Progenitor cell of endocrine pancreas (in vitro differentiated cells): ENCODE measurements at places on chromosomes 6 and 20.

- no peak for DNase-seq
These were observed 185.8 kb upstream of the PRDM1 start for GRCh38 chr6:105900125-105900937.

- no peak for DNase-seq
These were observed 23.4 kb upstream of the PLN start for GRCh38 chr6:118524686-118525085.

GRCh38 chr6:134967711-134968110 is 17.8 kb upstream of the ALDH8A1 start:
- no peak for DNase-seq

DNA sequence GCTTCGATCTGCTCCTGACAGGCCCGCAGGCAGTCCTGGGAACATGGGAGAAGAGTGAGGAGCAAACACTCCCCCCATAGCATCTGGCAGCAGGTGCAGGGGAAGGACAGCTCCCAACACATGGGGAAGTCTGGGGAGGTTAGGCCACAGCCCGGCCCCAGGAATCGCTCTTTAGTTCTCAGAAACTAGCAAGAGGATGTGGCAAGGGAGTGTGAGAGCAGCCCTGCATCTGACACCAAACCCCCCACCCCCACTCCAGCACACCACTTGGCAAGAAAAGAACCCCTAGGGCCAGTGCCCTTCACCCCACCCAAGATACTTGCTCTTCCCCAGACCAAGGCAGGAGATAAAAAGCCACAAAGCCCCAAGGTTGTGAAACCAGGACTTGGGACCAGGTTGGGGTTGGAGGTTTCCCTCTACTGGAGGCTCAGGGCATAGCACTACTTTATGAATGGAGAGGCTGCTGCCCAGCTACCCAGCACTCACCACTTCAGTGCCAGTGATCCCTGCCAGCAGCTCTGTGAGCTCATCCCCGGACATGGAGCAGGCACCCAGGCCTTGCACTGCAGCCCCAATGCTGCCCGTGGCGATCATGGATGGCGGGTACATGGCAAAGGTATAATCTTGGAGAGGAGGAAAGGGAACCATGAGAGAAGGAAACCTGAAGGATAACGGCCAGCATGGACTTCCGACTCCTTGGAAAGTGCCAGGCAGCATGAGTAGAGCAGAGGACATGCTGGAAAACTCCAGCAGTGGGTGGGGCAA is 5.4 kb downstream of the CCND3 start:
- DNase-seq = peak; percentile 35

DNA sequence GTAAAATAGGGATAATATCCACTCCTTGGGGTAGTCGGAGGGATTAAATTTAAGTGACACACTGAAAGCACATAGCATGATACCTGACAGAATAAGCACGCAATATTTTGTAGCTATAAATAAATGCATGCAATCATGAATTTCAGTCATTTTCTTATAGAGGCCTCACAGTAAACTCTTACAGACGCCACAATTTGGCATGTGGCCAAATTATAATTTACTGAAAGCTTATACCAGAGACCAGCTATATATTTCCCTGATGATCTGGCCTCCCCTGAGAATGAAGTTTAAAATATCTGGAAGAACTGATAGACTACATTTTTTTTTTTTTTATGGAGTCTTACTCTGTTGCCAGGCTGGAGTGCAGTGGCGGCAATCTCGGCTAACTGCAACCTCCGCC is 40.9 kb downstream of the QRSL1 start:
- no peak for DNase-seq

- no peak for DNase-seq
These were observed 42.1 kb upstream of the CLIC5 start for GRCh38 chr6:46057792-46058191.

- no peak for DNase-seq
These were observed 1.7 kb upstream of the EHMT2 start for GRCh38 chr6:31899215-31899614.

GRCh38 chr20:4491643-4492042 is 230.1 kb upstream of the PRND start:
- no peak for DNase-seq

GRCh38 chr6:135196739-135197510 is 15.8 kb downstream of the MYB start:
- DNase-seq = no peak

DNA sequence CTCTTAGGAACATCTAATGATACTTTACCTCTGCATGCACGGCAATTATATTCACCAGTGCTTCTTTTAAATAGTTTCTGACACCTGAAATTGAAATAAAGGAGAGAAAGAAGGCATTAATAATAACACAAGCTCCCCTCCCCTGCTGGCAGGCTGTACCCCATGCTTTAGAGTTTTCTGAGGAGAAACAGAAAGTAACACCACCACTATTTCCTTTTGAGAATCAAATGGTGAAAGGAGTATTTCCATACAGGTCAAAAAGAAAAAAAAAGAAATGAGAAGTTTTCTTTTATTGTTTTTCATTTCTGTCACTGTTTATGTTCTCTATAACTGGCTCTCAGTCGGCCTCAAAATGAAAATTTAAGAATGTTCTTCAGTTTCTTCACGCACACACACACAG is 108.1 kb downstream of the IRF4 start:
- no peak for DNase-seq

GRCh38 chr6:144477396-144477795 is 192.3 kb downstream of the UTRN start:
- DNase-seq = no peak

GRCh38 chr6:36968266-36968977 is 13.9 kb downstream of the PI16 start:
- DNase-seq = no peak

DNA sequence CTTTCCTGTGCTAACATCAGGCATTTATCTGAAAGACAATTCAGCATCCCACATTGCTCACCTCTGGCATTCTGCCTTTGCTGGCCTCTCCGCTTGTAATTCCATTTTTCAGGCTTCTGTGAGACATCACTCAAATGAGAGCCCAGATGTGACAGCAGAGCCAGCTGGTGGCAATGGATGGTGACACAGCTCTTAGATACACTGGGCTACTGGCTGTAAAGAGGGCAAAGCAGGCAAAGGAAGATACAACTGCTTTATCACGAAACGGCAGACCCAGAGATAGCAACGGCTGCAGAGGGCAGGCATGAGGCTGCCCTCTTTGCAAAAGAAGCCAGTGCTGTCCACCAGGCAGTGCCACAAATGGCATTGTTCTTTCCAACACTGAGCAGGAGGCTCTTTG is 329.8 kb downstream of the KIF16B start:
- DNase-seq = no peak

GRCh38 chr6:104884867-104885517 is 25.3 kb upstream of the HACE1 start:
- DNase-seq = no peak

DNA sequence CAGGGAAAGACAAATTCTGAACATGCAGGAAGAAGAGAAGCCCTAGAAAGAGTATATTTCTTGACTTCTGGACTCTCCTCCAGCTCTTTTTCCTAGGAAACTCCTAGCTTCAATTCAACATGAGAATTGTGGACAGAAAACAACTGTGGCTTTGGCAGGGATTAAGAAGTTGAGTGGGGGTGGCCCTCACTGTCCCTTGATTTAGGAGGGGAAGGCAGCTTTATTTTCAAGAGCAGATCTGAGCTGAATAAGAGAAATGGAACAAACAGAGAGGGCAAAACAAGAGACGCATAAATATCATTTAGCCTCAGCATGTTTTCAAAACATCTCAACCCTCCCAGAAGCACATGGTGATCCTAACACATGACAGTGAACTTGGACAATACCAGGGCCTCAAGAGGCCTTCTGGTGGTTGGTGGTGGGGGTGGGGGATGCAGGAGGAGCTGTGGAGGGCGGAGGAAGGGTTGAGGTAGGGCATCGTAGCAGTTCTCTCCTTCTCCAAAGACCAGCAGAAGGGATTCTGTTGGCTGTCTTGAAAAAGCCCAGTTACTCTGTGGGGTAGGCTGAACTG is 21.1 kb upstream of the TAGAP start:
- DNase-seq = no peak

- DNase-seq = no peak
These were observed 25.0 kb upstream of the STX16 start for GRCh38 chr20:58626051-58626450.

GRCh38 chr6:38929560-38929959 is 119.0 kb upstream of the GLP1R start:
- DNase-seq = no peak

GRCh38 chr20:47272893-47273590 is 83.5 kb downstream of the ZMYND8 start:
- DNase-seq = peak; percentile 39

DNA sequence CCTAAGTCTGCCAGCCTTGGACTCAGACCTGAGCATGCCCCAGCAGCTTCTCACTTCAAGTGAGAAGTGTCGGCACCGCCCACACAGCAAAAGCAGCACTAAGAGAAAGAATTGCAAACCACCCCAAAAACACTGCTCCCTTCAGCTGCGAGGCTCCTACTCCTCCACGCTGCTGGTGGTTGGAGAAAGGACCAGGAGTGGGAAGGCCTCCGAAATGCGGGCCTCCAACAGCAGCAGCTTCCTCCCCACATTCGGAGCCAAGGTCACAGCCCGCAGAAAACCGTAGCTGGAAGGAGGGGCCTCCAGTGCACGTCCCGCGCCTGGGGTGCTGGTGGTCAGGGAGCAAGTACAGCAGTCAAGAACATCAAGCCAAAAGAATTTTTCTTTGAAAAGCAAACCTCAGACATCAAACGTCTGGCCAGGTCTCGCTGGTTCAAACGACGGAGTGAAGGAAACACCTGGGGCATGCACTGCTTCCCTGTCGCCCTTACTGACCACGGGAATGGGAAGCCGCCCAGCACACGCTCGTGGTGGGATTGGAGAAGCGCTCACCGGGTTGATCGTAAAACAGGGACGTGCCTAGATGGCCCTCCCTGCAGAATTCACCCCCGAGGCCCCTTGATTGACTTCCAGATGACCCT is 185.6 kb upstream of the CST7 start:
- DNase-seq = no peak

- no peak for DNase-seq
These were observed 181.7 kb upstream of the TAB2 start for GRCh38 chr6:149135809-149136208.

DNA sequence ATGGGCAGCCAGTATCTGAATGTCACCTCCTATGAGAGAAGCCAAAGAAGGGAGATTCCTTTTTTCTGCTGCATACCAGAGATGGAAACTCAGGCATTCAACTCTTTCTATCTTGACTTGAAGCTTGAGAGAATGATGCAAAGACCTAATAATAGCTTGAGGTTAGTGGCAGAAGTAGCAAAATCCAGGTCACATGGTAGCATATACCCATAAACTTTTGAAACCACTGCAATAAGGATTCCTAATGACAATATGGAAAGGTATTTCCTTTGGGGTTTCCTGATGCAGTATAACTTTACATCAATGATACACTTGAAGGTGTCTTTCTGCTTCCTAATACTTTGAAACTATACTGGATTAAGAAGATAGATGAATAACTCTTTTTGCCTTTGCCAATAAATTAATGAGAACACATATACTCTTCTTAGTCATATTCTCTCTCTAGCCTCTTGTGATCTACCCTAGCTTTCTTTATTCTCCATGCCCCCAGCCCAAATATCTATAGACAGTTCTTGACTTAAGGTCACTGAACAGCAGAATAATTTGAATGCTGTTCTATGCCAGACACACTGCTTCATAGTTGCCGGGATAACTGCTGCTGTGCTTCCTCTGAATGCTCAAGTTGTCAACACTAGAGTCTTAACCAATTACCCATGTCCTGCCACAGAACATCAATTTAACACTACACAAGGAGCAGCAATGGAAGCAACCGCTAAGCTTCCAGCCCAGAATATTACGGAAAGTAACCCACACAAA is 155.5 kb upstream of the SIM1 start:
- DNase-seq = no peak

- no peak for DNase-seq
These were observed 173.2 kb downstream of the BTBD3 start for GRCh38 chr20:12090920-12091319.

DNA sequence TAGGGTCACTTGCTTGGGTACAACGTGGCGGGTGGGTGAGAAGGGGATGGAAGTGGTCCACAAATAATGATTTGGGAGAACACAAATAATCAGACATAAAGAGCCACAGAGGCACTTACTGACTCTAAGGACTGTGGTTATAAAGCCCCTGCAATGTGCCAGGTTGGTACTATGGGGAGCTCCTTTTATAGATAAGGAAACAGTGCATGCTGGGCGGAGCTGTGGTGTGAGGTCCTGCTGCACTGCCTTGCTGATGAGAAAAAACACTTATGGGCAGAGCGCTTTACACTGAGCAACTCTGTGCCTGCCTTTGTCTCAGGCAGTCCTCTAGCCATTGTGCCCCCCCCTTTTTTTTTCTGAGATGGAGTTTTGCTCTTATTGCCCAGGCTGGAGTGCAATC is 29.1 kb upstream of the SCRT2 start:
- no peak for DNase-seq

GRCh38 chr6:163679753-163680152 is 265.2 kb downstream of the QKI start:
- no peak for DNase-seq

DNA sequence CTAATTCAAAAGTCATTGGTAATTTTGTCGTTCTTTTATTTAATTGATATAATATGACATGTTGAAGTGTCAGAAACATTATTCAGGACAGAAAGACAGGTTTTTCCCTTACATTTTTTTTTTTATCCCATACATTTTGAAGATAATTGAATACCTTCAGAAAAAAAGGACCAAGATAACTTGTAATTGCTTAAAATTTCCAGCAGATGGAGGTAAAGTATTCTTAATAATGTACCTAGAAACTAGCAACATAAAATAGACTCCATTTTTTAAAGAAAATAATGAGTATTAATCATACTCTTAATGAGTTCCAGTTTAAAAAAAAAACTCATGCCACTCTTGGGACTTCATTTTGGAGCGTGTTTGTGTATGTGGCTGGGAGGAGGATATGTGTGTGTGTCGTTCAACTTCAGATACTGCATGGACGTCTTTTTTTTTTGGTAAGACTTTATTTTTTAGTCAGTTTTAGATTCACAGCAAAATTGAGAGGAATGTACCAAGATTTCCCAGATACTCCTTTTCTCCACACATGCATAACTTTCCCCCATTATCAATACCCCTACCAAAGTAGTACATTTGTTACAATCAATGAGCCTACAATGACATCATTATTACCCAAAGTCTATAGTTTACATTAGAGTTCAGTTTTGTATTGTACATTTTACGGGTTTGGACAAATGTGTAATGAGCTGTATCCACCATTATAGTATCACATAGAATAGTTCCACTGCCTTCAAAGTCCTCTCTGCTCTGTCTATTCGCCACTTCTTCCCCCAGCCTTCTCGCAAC is 79.4 kb downstream of the ROS1 start:
- DNase-seq = no peak
